ENCODE measurements at places on chromosomes 7 and 10. TPM values are rescaled to one million over a fixed set of nuclear protein-coding genes. Genes with fewer than 3 reads are reported as not detected.

The GNAI1 gene
- polyA plus RNA-seq, result 8.0 TPM

The CALML3 gene
- polyA plus RNA-seq, result not detected

The PPP1R17 gene
- polyA plus RNA-seq, result not detected

The DRGX gene
- polyA plus RNA-seq, result not detected

The ITGB8 gene
- polyA plus RNA-seq, result not detected

DNA sequence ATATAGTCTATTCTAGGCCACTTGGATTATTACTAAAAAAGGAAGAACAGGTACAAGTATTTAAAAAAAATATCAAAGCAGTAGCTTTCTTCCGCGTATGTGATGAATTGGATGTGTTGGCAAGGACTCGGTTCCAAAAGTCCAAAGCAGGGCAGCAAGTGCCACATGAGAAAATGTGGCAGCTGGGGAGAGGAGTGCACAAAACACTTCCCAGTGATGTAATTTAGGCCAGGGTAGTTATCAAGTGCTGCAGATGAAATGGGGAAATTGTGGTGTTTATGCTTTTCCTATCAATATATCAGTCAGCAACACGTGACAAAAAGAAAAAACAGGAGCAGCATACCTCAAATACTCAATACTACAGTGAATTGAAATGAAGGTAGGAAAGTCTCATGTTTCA, 7.0 kb downstream of the RHOBTB1 start:
- no peaks in the 10 kb centered on the region for H3K4me1 ChIP-seq
- no peaks in the 10 kb centered on the region for H3K36me3 ChIP-seq
- no peak for DNase-seq
- H3K27me3 ChIP-seq, result peaks cover 1% of the 10 kb centered on the region

DNA sequence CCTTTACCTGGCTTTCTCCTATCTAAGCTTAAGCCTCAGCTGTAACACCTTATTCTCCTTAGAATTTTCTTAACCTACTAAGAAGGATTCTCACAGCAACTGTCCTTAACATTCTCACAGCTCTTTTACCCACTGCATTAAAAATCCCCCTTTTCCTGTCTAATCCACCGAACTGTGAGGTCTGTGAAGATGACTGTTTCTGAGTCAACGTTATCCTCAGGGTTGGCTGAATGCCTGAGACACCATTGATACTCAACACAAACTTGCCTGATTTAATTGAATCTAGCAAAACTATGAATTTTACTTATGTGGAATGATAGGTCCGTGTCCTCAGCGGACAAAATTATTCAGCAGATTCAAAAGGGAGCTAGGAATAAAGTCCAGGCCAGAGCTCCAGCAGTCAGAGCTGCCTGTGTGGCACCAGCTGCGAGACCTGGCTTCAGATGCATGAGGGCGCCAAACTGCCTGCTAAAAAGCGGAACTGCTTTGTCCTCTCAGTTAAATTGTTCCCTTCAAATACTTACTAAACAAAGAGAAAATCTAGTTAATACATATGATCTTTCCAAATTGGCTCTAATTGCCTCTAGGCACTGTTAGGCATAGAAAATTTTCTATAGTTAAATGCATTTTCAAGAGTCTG, 33.4 kb upstream of the VWDE start:
- H3K36me3 ChIP-seq, result no peaks in the 10 kb centered on the region
- no peak overlapping the region for H3K4me3 ChIP-seq
- no peaks in the 10 kb centered on the region for H3K4me1 ChIP-seq
- no peaks in the 10 kb centered on the region for H3K27me3 ChIP-seq
- DNase-seq, result no peak
- no peak overlapping the region for H3K27ac ChIP-seq

GRCh38 chr10:96587264-96588059, 650 bp upstream of the TM9SF3 start:
- H3K27ac ChIP-seq, result no peak overlapping the region
- peaks cover 44% of the 10 kb centered on the region for H3K4me1 ChIP-seq
- peaks cover 13% of the 10 kb centered on the region for H3K27me3 ChIP-seq
- no peak for DNase-seq
- H3K36me3 ChIP-seq, result peaks cover 3% of the 10 kb centered on the region

DNA sequence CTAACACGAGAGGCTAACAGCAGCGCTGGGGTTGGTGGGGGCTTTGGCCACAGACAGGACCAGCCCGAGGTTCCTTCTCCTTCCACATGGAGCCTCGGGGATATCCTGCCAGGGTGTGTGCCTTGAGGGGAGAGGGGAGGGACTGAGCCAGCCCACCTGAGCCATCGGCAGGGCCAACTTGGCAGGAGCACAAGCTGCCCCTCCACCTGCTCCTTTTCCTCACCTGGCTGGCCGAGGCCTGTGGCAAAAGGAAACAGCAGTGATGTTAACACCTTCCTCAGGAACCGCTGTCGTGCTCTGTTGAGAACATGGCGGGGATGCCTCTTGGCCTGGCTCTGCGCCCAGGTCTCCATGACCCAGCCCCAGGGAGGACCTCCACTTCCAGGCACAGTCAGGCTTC, 255.1 kb upstream of the PPP2R2D start:
- H3K4me3 ChIP-seq, result no peak overlapping the region
- DNase-seq, result no peak
- peaks cover 2% of the 10 kb centered on the region for H3K27me3 ChIP-seq
- H3K36me3 ChIP-seq, result no peaks in the 10 kb centered on the region

DNA sequence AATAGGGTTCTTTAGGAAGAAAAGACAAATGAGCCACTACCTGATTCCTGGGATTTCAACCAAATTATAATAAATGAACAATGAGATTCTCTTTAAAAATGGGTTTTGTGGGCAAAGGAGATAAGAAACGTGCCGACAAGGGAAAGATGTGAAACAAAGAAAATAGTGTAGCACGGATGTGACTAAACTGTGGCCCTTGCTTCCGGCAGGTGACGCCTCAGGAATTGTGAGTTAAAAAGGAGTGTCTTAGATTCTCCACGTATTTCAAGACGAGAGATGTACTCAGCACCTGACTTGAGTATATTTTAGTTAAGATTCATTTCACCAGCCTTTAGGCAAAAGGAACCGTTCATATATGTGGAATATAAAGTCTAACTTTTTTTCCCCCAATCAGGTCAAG, 75.9 kb downstream of the DNAH11 start:
- no peak overlapping the region for H3K27ac ChIP-seq
- H3K4me3 ChIP-seq, result no peak overlapping the region
- no peaks in the 10 kb centered on the region for H3K4me1 ChIP-seq
- no peaks in the 10 kb centered on the region for H3K36me3 ChIP-seq
- H3K27me3 ChIP-seq, result peaks cover 13% of the 10 kb centered on the region
- DNase-seq, result no peak

DNA sequence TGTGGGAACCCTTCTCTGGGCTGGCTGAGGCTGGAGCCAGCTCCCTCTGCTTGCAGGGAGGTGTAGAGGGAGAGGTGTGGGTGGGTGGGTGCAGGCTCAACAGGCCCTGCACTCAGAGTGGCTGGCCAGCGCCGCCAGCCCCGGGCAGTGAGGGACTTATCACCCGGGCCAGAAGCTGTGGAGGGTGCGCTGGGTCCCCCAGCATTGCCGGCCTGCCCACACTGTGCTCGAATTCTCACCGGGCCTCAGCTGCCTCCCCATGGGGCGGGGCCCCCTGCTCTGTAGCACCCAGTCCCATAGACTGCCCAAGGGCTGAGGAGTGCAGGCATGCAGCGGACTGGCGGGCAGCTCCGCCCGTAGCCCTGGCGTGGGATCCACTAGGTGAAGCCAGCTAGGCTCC, 190.7 kb upstream of the TAC1 start:
- H3K27me3 ChIP-seq, result no peaks in the 10 kb centered on the region
- no peak overlapping the region for H3K27ac ChIP-seq
- no peaks in the 10 kb centered on the region for H3K36me3 ChIP-seq
- H3K4me3 ChIP-seq, result no peak overlapping the region
- H3K4me1 ChIP-seq, result no peaks in the 10 kb centered on the region
- DNase-seq, result no peak

- H3K27me3 ChIP-seq, result peaks cover 3% of the 10 kb centered on the region
- no peaks in the 10 kb centered on the region for H3K36me3 ChIP-seq
- H3K4me3 ChIP-seq, result no peak overlapping the region
- H3K27ac ChIP-seq, result no peak overlapping the region
- DNase-seq, result no peak
- H3K4me1 ChIP-seq, result no peaks in the 10 kb centered on the region
These were observed 133.3 kb upstream of the KIF5B start for GRCh38 chr10:32189400-32190084.

DNA sequence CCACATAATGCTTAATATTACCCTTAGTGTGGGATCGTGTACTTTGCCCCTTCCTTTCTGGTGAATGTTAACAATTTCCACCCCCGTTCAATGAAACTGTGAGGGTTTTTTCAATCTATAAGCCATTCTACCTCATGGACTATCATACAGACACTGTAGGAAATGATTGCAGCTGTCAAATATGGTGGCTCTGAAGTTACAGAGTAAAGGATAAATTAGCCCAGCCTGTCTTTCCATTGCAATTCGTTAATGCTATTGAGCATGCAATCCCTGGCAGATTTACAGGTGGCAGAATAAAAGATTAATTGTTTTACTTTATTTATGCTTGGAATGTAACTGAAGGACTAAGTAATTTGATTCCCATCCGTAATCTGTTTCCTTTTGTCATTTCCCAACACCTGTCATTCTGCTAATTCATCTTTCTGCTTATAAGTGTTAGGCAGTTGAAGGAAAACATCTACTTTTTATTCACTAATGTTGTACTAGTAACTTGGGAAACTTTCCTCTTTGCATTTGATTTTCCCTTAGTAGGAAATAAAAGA, 1211.6 kb upstream of the LRRN3 start:
- H3K4me3 ChIP-seq, result no peak overlapping the region
- H3K4me1 ChIP-seq, result no peaks in the 10 kb centered on the region

DNA sequence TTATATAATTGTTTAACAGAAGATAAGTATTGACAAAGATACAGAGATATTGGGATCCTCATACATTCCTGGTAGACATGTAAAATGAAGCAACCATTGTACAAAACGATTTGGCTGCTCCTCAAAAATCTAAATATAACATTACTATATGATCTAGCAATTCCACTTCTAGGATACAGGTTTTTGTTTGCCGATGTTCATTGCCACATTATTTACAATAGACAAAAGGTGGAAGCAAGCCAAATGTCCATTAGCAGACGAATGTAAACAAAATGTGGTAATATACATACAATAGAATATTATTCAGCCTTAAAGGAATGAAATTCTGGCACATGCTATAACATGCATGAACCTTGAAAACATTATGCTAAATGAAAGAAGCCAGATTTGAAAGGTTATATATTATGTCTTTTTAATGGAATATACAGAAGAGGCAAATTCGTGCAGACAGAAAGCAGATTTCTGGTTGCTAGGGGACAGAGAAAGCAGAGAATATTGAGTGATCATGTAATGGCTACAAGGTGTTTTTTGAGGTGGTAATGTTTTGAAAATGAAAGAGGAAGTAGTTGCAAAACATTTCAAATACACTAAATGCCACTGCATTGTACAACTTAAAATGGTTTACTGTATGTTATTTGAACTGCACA, 44.9 kb downstream of the POLR1F start:
- no peak overlapping the region for H3K27ac ChIP-seq
- no peaks in the 10 kb centered on the region for H3K36me3 ChIP-seq
- no peak for DNase-seq
- H3K4me1 ChIP-seq, result peaks cover 9% of the 10 kb centered on the region

- no peak for DNase-seq
- peaks cover 7% of the 10 kb centered on the region for H3K27me3 ChIP-seq
These were observed 357.3 kb downstream of the CRPPA start for GRCh38 chr7:16063716-16064675.

DNA sequence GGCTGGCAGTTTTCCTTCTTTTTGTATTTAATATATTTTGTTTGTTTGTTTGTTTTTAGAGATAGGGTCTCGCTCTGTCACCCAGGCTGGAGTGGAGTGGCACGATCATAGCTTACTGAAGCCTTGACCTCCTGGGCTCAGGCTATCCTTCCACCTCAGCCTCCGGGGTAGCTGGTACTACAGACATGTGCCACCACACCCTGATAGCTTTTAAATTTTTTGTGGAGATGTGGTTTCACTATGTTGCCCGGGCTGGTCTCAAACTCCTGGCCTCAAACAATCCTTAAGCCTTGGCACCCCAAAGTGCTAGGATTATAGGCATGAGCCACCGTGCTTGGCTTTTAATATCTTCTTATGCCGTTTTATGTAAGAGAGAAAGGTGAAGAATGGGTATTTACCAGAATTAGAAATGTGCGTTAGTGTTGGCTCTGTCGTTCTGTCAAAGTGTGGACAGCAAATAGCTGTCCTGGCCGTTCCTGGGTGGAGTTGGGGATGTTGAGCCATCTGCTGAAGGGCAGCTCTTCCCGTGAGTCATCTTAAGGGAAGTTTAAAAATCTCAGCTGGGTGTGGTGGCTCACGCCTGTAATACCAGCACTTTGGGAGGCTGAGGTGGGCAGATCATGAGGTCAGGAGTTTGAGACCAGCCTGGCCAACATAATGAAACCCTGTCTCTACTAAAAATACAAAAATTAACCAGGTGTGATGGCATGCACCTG, 14.8 kb downstream of the OGDH start:
- no peak overlapping the region for H3K27ac ChIP-seq
- H3K4me3 ChIP-seq, result no peak overlapping the region
- H3K4me1 ChIP-seq, result peaks cover 93% of the 10 kb centered on the region
- peaks cover 2% of the 10 kb centered on the region for H3K27me3 ChIP-seq

GRCh38 chr10:97532935-97533671, 34.4 kb downstream of the UBTD1 start:
- H3K27ac ChIP-seq, result no peak overlapping the region
- peaks cover 1% of the 10 kb centered on the region for H3K27me3 ChIP-seq
- H3K36me3 ChIP-seq, result no peaks in the 10 kb centered on the region
- no peak for DNase-seq

- no peak overlapping the region for H3K27ac ChIP-seq
- DNase-seq, result no peak
- H3K4me3 ChIP-seq, result no peak overlapping the region
- H3K4me1 ChIP-seq, result peaks cover 25% of the 10 kb centered on the region
These were observed 227.8 kb downstream of the DNAJB6 start for GRCh38 chr7:157564517-157565177.

DNA sequence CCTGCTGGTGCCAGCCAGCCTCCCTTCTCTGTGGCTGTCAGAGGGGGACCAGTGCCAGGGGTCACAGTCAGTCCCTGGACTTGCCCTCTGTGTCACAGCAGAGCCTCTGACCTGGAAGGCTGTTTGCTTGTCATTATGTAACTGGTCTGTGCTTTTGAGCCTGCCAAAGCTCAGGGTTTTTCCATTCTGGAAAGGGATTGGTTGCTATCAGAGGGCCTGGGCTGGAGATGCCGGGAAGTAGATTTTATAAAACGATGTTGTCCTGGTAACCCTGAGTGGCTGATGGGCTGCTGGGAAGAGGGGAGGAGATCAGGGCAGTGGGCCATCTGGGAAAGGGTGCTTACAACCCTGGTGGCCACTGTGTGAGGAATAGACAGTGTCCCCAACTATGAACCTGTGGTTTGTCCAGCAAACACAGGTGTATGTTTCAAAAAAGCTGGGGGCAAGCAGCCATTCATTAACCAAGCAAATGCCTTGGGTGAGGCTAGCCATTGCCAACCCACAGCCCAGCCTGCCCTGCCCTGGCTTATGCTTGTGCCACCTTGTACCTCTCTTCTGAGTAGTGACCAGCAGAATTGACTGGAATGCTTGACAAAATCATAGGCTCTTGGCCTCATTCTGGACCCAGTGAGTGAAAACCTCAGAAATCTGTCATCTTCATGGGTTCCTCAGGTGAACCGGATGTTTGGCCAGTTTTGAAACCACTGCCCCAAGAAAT, 21.6 kb downstream of the SFTPD start:
- H3K36me3 ChIP-seq, result no peaks in the 10 kb centered on the region
- H3K4me1 ChIP-seq, result no peaks in the 10 kb centered on the region
- H3K27me3 ChIP-seq, result peaks cover 9% of the 10 kb centered on the region
- no peak for DNase-seq

GRCh38 chr7:101436221-101436735, 73.6 kb downstream of the COL26A1 start:
- no peaks in the 10 kb centered on the region for H3K4me1 ChIP-seq
- H3K27ac ChIP-seq, result no peak overlapping the region
- no peaks in the 10 kb centered on the region for H3K36me3 ChIP-seq
- H3K4me3 ChIP-seq, result no peak overlapping the region
- peaks cover 12% of the 10 kb centered on the region for H3K27me3 ChIP-seq

All from immature natural killer cell (primary cell).